ENCODE measurements at places on chromosomes 2 and 18.

- no peak for DNase-seq
Measured at GRCh38 chr18:23810396-23810795, 121.1 kb downstream of the LAMA3 start.

DNA sequence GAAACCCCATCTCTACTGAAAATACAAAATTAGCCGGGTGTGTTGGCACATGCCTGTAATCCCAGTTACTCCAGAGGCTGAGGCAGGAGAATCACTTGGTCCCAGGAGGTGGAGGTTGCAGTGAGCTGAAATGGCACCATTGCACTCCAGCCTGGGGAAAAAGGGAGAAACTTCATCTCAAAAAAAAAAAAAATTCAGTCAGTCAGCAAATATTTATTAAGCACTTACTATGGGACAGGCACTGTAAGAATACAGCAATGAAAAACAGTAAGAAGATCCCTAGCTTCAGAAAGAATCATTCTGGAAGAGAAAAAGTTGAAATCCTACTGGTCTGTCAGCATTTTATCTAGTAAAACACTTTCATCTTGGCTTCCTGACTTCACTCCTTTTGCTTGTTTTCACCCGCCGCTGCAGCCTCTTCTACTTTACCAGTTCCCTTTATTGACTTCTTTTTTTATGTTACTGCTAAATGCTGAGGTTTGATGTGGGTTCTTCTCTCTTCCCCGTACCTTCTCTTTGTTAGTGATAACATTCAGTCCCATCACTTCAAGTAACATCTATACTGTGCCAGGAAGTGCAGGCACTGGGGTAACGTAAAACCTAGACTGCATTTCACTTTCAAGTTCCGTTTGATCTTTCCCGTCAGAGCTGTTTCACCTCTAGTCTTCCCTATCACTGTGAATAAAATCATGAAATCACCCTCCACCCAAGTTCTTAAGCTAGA, 10.8 kb upstream of the TAF4B start:
- DNase-seq, result no peak

DNA sequence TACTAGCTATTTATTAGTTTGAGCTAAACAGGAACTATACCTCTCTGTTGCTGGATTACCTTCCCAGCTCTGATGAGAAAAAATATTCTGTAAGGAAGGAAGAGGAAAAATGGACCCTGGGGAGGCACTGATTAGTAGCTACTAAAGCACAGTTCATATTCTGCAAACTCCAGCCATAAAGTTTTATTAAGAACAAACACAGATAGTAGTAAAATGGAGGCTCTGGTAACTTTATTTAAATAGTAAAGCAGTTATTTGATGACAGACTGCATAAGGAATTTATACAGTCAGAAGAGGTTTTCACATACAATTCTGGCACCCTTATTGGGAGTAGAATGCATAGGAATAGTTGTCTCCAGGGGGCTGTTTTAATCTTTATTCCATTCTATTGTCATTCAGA, 84.1 kb downstream of the XIRP2 start:
- no peak for DNase-seq

DNA sequence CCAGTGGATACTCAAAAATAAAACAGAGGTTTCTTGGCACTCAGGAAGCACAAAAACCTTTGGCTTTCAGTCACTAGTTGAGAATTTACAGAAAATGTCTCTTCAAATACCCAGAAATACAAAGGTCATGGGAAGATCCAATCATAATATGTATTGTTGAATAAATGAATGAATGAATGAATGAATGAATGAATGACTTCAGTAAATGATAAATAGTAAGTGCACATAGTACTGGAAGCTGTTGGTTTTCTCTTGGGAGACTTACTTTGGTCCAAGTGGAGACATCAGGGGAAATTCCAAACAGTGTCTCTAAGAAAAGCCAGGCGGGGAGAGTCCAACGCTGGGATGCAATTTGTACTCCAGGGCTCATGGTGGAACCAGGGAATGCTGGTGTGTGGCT, 261.3 kb upstream of the KLHL29 start:
- DNase-seq, result no peak

DNA sequence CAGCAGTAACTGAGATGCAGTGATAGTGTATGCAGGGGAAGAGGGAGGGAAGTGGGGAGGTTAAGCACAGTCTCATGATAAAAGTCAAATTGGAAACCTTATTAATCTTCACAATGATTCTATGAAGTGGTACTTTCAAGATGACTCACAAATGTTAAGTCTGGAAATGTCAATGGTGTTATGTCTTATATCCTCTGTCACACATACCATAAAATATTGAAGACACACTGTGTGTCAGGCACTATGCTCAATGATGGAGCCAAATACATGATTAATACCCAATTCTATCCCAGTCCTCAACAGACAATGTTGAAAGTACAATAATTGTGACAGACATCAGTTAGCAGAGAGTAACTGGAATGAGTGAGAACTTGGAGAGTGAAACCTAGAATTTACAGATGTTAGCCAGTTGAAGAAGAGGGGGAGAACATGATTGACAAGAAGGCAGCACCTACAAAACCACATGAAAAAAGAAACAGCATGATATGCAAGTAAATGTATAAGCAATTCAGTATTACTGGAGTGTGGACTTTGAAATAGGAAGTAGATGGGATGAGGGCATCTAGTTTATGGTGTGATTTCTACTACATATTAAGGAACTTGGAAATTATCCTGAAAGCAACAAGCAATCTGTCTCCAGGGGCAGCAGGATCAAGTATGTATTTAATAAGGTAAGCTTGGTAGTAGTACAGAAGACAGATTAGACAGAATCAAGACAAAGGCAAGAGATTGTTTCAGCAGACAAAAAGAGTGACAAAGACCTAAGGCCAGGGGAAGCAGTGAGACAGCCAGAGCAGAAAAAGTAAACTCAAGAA, 107.6 kb downstream of the STRN start:
- no peak for DNase-seq

DNA sequence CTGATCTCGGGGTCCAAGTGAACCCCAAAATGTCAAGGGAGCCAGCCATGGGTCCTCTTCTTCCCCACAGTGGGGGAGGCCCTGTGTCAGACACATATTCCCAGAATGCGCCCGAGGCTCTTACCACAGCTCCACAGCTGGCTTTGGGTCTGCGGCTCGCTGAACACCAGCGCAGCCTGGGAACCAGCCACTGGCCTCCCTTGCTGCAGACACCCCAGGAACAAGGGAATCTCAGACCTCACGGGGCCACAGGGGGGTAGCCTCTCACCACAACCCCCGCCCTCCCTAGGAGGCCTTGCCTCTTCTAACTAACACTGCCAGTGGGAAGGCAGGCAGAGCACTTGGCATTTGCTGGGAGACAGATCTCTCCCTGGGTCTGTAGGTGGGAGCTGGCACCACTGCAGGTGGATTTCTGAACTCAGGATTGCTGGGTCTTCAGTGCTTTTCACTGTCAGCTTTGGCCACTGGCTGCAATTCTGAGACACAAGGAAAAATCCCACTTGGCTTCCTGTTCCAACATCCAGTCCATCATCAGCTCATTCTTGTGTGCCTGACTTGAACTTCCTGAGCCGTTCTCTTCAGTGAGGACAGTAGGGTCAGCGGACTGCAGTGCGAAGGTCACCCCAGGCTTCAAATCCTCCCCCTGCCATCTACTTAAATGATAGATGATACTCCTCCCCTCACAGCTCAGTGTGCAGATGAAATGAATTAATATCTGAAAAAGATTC, 128.7 kb downstream of the CAPN13 start:
- DNase-seq, result no peak

DNA sequence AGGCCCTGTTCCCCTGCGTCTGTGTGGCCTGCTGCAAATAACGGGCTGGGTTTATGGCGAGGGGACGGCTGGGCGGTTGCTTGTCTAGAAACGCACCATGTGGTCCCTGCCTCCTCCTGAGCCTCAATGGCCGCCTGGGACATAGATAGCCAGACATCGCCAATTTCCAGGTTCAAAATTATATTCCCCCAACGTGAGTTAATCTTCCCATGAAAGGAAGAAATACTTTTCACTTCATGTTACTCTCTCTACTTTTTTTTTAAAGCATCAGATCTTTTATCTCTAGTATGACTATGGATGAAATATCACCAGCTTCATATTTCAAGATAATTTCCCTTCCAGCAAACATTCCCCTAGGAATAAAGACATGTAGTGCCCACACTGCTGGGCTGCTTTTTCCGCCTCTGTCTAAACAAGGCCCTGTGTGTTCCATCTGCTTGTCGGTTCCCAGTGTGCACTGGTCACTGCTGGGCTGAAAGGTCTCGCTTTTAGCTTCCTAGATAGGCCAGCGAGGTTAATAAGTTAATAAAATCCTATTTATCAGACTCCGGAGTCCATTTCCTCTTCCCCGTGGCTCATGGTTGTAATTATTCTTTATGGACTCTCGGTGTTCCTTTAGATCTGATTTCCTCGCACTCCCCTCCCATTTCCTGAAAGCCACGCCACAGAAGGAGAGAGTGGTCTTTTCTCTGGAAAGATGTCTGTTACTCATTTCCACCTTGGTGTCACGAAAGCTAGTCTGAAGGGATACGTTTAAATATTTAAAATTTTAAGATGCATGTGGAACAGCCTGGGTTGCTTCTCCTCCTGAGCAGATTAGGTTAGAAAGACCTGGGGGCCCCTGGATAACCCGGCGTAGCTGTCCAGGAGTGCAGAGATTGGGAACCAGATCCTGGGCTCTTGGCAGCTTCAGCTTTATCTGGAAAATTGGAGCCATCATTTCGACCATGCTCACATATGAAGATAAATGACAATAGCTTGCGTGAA, 196.6 kb upstream of the COPS8 start:
- DNase-seq, result no peak

- no peak for DNase-seq
Measured at GRCh38 chr2:1836321-1836860, 92.1 kb upstream of the PXDN start.

GRCh38 chr2:100380681-100381080, 36.8 kb downstream of the CHST10 start:
- no peak for DNase-seq

- DNase-seq, result no peak
Measured at GRCh38 chr2:241408849-241409248, 52.8 kb downstream of the FARP2 start.
